ENCODE measurements at places on chromosomes 16 and 17.

- DNase-seq: no peak
Measured at GRCh38 chr17:78252701-78253635, 21.5 kb downstream of the TMEM235 start.

GRCh38 chr16:68994324-68994723 lies 111.1 kb upstream of the HAS3 start:
- no peak for DNase-seq

- no peak for DNase-seq
Measured at GRCh38 chr17:80456465-80457235, 19.8 kb downstream of the NPTX1 start.

GRCh38 chr16:53964145-53964790 lies 260.3 kb downstream of the FTO start:
- DNase-seq: no peak

- no peak for DNase-seq
Measured at GRCh38 chr16:15775663-15776304, 81.0 kb downstream of the MYH11 start.

DNA sequence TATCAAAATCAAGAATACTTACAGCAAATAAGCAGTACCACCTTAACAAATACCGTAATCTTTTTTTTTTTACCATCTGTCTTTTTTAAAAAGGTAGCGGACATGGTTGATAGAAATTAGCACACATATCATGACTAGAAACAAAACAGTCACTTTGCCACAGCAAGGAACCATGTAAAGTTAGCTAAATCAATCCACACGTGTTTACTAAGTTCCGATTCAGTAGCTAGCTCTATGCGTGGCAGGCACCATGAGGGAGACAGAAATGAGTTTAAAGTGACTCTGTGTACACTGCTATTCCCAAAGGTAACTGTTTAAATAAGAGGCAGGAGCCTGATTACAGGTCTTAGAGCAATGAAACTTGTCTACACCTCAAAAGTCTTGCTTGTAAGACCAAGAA lies 108.6 kb downstream of the XYLT1 start:
- no peak for DNase-seq

GRCh38 chr16:12971241-12971640 lies 69.8 kb downstream of the SHISA9 start:
- DNase-seq: no peak

DNA sequence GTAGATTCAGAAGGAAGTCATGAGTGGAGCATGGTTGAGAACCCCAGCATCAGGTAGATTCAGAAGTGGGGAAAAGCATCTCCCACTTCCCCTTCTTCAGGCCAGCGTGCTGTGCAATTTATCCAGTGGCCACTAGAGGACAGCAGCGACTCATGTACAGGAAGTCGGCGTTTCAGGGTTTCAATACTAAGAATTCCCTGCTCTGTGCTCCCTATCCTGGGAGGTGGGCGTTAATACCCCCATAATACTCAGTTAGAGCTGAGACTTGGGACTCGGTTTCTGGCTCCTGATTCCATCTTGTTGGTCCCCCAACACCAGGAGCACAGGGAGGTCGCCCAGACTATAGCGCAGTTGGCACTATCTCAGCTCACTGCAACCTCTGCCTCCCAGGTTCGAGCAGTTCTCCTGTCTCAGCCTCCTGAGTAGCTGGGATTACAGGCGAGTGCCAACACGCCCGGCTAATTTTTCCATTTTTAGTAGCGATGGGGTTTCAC lies 75.3 kb upstream of the AMZ2 start:
- DNase-seq: peak; percentile 6

DNA sequence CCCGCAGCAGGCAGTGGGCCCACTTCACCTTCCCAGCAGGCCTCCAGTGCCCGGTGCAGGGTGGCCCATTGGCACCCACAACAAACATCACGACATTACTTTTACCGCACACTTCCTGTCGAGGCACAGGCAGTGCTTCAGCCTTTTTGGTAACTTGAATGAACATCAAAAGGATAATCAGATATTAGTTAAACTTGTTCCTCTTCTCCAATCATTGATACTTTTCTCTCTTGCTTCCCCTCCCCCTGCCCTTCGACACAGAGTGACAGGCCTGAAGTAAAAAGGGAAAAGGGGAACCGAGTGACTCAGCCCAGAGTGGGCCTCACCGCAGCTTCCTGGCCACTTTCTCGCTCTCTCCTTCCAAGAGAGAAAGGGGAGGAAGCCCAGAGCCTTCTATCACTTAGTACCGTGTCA lies 507.0 kb downstream of the MAF start:
- DNase-seq: no peak

DNA sequence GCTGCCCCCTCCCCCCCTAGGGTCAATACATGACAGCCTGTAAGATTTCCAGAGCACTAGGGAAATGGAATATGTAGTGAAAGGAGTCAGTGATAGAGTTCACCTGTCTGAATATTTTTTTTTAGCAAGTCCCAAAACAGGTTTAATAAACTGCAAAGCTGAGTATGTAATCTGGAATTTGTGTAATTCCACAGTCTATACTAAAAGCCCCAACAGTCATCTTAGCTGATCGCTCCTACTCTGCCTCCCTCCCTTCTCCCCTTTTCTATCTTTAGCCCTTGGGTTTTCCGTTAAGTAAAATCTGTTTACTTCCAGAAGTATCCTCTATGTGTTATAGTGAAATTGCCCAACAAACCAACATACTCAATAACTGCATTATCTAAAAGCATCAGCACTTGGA lies 3.5 kb downstream of the CDH13 start:
- no peak for DNase-seq

GRCh38 chr17:79573196-79573896 lies 37.5 kb downstream of the RBFOX3 start:
- no peak for DNase-seq

DNA sequence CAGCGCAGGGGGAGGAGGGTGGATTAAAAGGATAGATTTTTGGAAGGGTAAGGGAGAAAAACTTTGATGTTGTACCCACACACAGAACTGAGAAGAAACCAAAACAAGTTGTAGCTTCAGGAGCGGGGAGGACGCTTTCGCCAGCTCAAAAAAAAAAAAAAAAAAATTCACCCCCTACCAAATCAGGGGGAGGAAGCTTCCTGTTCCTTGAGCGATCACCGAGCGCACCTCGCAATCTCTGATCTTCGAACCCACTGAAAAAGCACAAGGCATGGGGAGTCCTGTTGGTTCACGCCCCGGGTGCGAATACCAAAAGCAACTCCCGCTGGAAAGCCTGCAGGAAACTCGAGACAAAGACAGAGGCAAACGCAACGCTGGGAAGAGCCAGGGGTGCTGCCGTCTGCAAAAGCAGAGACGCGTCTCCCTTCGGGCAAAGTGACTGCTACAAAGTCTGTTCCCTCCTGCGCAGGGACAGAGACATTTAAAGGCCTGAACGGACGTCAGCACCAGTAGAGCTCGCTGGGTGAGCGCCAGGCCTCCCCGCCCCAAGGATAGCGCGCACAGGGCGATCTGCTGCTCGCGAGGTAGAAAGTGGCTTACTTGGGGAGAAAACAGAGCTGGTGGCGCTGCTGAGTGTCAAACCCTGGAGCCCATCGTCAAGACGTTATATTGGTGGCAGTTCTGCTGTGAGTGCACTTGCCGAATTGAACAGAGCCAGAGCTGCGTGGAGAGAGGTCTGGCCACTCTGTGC lies 190.4 kb downstream of the USP22 start:
- DNase-seq: no peak
